ENCODE measurements at places on chromosomes 1 and 21.

DNA sequence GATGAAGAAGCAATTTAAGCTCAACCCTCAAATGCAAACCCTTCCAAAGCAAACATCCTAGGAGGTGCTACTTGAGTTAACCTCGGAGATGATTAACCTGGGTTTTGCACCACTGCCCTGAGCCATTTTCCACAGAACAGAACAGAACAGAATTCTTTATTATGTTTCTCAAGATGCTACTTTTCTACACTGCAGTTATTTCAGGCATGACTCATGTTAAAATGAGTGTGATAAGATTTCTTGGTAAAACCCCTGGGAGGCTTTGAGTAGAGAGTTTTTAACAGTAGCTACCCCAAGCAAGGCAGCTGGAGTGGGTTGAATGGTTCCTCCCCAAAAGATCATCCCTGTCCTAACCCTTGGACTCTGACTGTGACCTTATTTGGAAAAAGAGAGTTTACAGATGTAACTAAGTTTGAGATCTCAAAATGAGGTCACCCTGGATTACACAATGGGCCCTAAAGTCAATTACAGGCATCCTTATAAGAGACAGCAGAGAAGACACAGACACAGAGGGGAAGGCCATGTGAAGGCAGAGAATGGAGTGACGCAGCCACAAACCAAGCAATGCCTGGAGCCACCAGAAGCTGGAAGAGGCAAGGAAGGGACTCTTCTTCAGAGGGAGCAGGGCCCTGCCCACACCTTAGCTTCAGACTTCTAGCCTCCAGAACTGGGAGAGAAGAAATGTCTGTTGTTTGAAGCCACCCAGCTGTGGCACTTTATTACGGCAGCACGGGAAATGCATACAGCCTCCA, 153.4 kb downstream of the ETS2 start:
- DNase-seq = no peak

GRCh38 chr1:227898502-227899140, 49.1 kb downstream of the WNT9A start:
- no peak for DNase-seq

GRCh38 chr1:53080041-53080440, 18.0 kb downstream of the PODN start:
- no peak for DNase-seq

- DNase-seq = no peak
These were observed 147.8 kb downstream of the PGBD5 start for GRCh38 chr1:230278376-230278775.

Data from stimulated activated CD8-positive, alpha-beta memory T cell treated with anti-CD3 and anti-CD28 coated beads, Interleukin-7, amount 100 ng/mL, for 4 hours (primary cell).